ENCODE measurements at places on chromosomes 3 and 15.
A peak's percentile ranks its signal among the peaks of the same experiment; 100 is the strongest.

DNA sequence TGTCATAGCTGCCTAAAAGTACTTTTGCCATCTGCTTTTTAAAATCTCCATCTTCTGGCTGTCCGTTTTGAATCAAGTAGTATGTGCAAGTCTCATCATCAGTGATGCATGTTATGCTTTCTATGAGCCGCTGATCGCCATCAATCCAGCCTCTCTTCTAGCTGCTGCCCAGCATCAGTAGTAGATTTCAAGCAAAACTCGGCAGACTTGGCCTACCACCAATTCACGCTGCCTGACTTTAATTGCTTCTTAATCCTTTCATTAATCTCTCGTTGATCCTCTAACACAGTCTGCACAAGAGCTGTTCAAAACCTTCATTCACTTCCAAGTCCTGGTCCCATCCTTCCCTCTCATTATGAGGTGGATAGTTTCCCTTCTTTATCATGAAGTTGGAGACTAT is 104.9 kb downstream of the NSUN3 start:
- DNase-seq = no peak

DNA sequence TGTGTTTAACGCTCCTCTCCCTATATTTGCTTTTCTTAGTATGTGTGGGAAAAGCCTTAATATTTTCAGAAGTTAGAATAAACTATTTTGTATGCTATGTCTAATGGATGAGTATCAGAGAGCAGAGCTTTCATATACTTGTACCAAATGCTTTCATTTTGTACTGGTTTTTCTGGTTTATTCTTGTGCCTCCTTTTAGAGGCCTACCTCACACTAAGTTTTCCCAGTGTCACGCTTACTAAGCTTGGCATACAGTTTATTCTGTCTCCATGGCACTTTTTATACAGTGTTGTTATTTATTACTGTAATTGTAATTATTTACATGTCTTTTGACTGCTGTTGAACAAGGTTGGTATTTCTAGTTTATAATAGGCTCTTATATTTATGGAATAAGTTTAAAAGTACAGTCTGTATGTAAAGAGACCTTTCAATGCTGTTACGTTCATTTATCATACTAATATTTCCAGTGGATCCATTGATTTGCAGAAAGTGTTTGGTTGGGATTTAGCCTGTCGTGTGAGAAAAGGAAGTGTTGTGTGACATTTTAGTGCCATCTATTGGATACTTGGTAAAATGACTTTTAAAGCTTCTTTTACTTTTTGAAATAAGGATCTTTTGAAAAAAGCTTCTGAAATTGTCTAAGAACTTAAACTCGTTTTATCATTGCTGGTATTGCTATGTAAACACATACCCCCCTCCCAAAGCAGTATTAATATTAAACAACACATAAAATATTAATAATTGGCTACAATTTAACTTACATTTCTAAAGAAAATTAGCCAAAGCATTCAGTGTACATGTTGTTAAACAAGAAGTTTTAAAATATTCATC is 5.2 kb upstream of the EBLN2 start:
- peak; percentile 30 for DNase-seq

DNA sequence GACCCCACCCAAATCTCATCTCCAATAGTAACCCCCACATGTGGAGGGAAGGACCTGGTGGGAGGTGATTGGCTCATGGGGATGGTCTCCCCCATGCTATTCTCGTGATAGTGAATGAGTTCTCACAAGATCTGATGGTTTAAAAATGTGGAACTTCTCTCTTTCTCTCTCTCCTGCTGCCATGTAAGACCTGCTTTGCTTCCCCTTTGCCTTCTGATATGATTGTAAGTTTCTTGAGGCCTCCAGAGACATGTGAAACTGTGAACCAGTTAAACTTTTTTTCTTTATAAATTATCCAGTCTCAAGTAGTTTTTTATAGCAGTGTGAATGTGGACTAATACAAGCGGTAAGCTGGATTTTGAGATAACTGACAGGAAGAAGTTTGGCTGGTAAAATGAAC is 60.3 kb upstream of the MBNL1 start:
- DNase-seq = no peak

GRCh38 chr3:111979434-111980038 is 710 bp downstream of the ABHD10 start:
- no peak for DNase-seq

- no peak for DNase-seq
Measured at GRCh38 chr15:58441376-58442070, 9.7 kb downstream of the LIPC start.

GRCh38 chr3:156271508-156271907 is 151.1 kb downstream of the KCNAB1 start:
- DNase-seq = no peak

- DNase-seq = no peak
Measured at GRCh38 chr3:67655364-67656121, 1.1 kb upstream of the SUCLG2 start.

DNA sequence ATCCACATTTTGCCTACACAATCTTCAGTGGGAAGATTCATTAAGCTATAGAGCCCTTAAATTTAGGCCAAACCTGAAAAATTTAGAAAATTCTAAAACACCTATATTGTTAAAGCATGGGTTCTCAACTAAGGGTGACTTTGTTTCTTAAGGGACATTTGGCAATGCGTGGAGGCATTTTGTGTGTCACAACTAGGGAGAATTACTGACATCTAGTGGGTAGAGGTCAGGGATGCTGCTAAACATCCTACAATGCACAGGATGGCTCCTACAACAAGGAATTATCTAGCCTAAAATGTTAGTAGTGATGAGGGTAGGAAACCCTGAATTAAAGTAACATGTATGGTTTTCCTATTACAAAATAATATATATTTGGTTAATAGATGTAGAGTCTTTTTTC is 55.8 kb downstream of the TBC1D5 start:
- DNase-seq = peak; percentile 48

- DNase-seq = no peak
Measured at GRCh38 chr3:104032283-104032682, 1334.4 kb upstream of the ALCAM start.

GRCh38 chr3:46400000-46400734 is 6.7 kb downstream of the CCR5AS start:
- no peak for DNase-seq

DNA sequence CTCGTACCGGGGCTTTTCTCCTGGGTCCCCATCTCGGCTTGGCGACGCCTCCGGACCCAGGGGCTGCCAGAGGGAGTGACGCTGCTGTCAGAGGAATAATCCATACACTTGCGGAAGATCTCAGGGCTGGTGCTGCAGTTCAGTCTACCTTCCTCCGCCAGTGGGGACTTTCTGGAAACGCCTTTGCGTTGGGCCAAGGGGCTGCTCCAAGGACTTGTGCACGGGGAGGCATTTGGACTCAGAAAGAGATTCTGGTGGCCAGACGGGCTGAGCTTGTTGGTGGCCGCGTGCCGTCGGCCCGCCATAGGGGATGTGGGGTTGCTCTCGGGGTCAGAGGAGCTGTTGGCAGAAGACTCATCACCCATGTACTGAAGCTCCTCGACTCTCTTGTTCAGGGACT is 21.8 kb downstream of the LARP6 start:
- no peak for DNase-seq

- no peak for DNase-seq
Measured at GRCh38 chr3:101521211-101521701, 8.2 kb upstream of the SENP7 start.

DNA sequence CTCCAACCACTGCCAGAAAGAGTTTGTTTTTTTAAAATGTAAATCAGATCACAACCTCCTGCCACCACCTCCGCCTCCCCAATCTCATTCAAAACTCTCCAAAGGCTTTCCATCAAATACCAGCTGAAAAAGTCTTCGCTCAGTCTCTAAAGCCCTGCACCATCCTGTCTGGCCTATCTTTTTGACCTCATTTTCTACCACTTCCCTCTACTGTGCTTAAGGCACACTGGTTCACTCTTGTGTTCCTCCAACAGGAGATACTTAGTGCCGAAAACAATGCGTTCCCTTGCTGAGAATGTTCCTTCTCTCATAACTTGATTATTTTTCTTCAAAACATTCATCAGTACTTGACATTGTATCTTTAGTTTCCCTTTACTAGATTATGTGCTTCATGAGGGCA is 3.5 kb downstream of the BTBD1 start:
- DNase-seq = no peak

DNA sequence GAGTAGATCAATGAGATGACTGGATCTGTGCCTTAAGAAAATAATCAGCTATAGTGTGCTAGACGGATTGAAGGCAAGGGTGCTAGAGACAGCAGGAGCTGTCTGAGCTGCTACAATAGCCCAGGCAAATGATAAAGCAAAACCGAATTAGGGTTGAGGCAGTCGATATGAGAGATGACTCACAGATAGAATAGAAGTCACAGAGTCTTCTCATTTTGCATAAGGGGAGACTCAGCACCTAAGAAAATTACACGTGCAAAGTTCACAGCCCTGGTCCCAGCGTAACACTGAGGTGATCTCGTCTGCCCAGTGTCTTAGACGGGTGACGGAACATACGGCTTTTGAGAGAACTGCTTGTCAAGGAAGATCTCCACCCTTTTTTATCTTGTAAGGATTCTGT is 11.6 kb downstream of the LPP start:
- peak; percentile 50 for DNase-seq

DNA sequence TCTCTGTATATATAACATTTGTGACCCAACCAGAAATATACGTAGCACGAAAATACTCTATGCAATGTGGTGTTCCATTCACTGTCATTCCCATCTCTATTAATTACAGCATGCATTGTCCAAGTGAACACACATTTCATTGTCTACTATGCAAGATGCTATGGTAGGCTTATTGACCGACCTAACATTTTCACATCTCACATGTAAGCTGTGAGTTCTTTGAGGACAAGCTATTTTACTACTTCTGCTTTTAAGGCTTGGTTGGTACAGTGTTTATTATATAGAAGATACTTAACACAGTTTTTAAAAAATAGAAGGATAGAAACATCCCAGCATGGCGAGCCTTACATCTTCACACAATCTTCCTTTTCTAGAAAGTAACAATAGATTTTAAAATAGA is 164.4 kb downstream of the KLHL25 start:
- no peak for DNase-seq

DNA sequence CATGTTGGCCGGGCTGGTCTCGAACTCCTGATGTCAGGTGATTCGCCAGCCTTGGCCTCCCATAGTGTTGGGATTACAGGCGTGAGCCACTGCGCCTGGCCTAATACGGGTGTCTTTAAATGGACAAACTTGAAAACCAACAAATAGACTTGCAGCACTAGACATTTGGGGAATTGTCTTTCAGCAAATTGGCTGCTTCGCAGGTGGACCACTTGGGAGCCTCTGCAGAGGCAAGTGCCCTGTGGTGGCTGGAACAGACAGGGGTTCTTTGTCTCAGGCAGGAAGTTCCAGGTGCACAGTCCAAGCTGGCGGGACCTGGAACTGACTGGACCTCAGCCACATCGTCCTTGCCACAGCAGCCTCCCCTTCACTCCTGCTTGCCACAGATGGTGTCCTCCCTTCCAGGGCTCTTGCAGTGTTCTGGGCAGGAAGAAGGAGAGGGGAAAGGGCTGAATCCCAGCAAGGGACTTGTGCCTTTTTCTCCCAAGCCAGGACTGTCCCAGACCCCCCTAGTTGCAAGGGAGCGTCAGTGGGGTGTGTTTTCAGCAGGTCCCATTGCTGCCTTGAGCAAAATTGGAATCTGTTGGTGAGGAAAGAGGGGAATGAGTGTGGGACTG is 94.3 kb downstream of the TBC1D2B start:
- no peak for DNase-seq

DNA sequence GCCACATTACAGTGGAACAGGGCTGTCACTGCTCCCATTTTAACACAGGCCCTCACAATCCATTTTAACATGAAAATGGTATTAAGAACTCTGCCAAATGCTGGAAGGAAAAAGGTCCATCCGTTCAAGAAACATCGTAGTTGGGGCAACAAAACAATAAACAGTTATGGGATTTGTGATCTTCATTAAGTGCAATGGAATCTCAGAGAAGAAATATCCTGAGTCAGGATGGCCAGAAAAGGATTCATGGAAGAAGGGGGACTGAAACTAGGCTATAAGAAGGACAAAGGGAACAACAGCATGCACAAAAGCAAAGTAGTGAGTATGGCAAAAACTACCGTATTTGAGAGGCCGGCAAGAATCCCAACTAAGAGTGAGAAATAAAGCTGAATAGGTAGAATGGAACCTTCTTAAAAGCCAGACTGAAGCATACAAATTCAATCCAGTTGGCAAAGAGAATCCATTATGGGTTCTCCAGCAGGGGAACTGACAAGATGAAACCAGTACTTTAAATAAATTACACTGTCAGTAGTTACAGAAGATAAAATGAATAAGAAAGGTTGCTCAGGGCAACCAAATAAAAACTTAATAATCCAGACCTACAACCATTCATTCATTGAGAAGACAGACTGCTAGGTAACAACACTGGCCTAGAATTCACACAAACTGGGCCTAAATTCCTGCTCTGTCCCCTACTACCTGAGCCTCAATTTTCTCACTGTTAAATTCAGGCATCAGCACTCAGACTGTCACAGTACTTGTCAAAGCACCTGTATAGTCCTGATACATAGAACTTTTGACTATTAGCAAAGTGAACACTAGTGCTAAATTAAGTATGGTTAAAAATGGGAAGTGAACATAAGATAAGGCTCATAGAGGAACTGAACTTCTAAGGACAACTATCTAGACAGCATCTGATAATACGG is 6.3 kb downstream of the TBL1XR1 start:
- DNase-seq = no peak

- no peak for DNase-seq
Measured at GRCh38 chr15:64949383-64950186, 37.9 kb downstream of the ANKDD1A start.

- DNase-seq = no peak
Measured at GRCh38 chr3:193885832-193886231, 250.1 kb upstream of the HES1 start.
